ENCODE measurements at places on chromosomes 5 and 9.

- DNase-seq = no peak
Measured at GRCh38 chr9:31389075-31389474, 995.4 kb upstream of the ACO1 start.

- DNase-seq = no peak
Measured at GRCh38 chr5:80141147-80141671, 106.1 kb downstream of the THBS4 start.

DNA sequence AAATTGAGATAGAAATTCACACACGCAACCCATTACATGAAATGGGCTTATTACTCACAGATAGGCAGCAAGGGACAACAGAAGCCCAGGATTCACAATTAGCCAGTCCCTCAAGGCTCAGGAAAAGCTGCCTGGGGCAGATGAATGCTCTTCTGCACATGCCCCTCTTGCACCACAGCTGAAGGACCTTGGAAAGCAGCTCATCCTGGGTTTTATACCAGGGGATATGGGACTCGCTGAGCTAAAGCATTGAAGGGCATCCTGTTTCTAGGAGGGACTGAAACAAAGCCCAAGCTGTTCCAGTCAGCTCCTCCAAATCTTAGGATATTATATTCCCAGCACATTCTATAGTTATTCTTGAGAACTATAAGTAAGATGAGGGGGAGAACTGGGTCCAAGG lies 15.7 kb upstream of the TTC1 start:
- no peak for DNase-seq

DNA sequence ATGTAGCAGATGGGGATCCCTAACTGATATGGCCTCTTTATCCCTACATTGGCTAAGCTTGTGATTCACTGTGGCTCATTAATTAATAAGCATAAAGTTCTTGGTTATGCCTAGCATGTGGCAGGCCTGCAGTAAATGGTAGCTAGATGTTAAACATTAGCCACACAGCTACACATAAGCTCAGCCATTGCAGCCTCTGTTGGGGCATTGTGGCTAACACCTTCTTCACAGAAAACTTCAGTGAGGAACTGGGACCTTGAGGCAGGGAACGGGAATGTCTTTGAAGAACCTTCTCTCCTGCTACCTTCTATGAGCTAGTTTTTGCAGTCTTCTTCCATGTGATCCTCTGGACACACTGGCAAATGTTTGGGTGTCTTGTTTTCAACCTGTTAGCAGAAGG lies 338.2 kb downstream of the NTRK2 start:
- no peak for DNase-seq

- no peak for DNase-seq
Measured at GRCh38 chr5:67195406-67196275, 958 bp downstream of the CD180 start.

DNA sequence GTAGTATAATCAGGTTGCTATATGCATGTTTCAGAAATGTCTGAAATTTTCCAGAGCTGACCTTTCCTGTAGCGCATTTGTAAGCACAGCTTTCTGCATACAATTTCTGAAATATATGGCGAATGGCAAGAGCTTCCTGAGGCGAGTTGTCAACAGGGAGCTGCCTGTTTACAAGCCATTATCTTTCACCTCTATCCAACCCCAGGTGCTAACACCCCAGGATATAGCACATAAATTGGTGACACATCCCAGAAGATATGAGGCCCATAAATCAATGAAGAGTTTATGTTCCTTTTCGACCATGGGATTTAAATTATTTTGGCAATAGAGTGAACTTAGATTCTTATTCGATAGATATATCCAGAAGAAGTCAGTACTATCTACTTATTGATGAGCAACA lies 379.8 kb downstream of the KDM4C start:
- DNase-seq = no peak

DNA sequence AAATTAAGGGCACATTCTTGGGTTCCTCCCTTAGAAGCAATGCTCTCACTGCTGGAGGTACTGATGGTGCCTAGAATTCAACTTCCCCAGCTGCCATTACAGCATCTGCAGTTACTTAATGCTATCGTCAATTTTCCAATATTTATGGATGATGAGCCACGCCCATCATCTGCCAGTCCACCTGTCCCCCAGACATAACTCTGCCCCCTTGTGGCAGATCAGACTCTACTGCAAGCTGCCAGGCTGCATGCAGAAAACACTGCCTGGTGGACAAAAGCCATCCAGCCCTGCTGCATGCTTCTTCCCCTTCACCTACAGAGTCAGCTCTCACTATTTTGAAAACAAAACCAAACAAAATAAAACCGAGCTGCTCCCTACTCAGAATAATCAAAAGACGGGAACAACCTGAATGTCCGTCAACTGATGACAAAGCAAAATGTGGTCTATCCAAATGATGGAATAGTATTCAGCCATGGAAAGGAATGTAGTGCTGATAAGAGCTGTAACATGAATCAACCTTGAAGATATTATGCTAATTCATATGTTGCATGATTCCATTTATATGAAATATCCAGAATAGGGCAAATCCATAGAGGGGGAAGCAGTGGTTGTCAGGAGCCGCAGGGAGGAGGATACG lies 66.4 kb downstream of the RETREG1 start:
- no peak for DNase-seq

DNA sequence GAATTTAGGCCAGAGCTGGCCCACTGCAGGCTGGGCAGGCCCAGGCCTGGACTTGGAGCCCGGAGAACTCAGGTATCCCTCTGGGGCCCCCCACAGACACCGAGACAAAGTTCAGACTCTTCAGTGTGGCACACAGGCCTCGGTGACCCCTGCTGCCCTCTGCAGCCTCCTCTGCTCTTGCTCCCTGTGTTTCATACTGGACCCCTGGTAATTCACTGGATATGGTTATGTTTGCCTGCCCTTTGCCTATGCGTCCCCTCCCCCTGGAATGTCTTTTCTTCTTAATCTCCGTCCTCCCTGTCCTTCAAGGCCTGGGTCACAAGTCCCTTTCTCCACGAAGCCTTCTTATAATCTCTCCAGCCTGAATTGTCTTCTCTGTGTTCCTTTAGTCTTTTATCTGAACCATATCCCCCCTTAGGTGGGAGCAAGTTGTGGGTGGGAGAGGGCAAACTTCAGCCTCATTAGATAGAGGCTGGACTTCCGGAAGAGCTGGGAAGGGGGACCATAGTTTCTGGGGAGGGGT lies 30.1 kb downstream of the GSN start:
- no peak for DNase-seq

GRCh38 chr9:106717686-106718085 lies 145.3 kb upstream of the ZNF462 start:
- DNase-seq = no peak

DNA sequence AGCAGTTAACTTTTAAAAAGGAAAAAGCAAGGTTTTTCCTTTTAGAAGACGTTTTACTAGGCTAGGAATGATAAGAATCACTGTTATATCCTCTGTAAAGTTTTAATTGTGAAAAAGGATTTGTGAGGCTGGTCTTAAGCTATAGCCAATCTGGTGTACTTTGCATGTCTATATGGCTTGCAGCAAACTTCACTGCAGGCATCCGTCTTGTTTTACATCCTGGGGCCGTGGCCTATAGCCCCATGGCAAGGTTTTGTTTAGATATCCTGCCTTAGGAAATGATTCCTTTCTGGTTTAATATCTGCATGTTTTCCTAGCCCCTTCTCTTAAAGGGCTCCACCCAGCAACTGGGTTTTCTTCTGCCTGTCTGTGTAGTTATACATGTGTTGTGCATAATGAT lies 272.8 kb downstream of the ICE1 start:
- no peak for DNase-seq

GRCh38 chr5:140402258-140403074 lies 833 bp downstream of the ANKHD1 start:
- DNase-seq = peak; percentile 41

Measured in activated CD4-positive, alpha-beta T cell treated with anti-CD3 and anti-CD28 coated beads, Interleukin-2, amount 50 U/mL, for 24 hours (primary cell).